ENCODE measurements at places on chromosomes 3 and 15. TPM values are rescaled to one million over a fixed set of nuclear protein-coding genes. Genes with fewer than 3 reads are reported as not detected.

The OR5K2 gene
- not detected for total RNA-seq

GRCh38 chr3:60856257-60857046 is 394.8 kb downstream of the FHIT start:
- DNase-seq, result no peak
- no peak overlapping the region for H3K27ac ChIP-seq
- H3K36me3 ChIP-seq, result no peaks in the 10 kb centered on the region

- DNase-seq, result no peak
- H3K27ac ChIP-seq, result no peak overlapping the region
- H3K4me3 ChIP-seq, result no peak overlapping the region
- H3K27me3 ChIP-seq, result no peaks in the 10 kb centered on the region
- H3K4me1 ChIP-seq, result peaks cover 8% of the 10 kb centered on the region
Observed at GRCh38 chr3:15043408-15044171, 21.5 kb downstream of the MRPS25 start.

DNA sequence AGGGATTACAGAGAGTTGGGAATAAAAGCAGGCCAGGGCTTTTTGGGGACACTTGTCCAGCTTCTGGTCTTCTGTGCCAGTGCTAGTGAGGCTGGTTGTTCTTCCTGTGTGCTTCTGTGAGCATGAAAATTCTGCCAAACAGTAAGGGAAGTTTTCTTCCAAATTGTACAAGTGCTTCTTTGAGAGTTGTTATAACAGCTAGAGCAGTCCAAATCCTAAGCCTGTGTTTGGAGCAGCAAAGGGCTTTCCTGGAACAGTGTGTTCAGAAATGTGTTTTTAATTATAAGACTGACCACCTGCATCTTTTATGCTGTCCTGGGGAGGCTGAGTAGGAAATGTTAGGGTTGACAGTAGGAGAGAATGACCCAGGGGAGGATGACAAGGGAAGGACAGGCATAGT is 223.0 kb upstream of the P2RY1 start:
- H3K4me3 ChIP-seq, result no peak overlapping the region
- H3K4me1 ChIP-seq, result peaks cover 4% of the 10 kb centered on the region
- no peaks in the 10 kb centered on the region for H3K27me3 ChIP-seq
- H3K36me3 ChIP-seq, result no peaks in the 10 kb centered on the region
- peak overlapping the region; percentile 26 for H3K27ac ChIP-seq
- no peak for DNase-seq
